ENCODE measurements at places on chromosomes 13 and 19.

DNA sequence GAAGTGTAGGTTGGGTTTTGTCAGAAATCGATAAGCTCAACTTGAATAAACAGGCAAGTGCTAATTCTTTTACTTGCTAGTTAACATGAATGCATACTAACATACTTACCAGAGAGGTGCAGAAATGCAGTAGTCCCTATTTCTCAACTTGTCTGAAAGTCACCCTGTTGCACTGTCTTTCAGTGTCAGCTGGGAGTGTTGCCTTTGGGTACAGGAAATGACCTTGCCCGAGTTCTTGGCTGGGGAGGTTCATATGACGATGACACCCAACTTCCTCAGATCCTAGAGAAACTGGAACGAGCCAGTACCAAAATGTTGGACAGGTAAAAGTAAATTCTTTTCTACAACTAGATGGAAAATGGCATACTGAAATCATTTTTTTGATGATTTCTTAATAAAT lies 103.5 kb upstream of the AKAP11 start:
- DNase-seq: no peak

GRCh38 chr19:15837221-15837731 lies 21.8 kb upstream of the OR10H1 start:
- DNase-seq: no peak

- DNase-seq: no peak
Observed at GRCh38 chr19:6667114-6667627, 2.8 kb downstream of the TNFSF14 start.

GRCh38 chr13:102643656-102644055 lies 46.9 kb downstream of the TPP2 start:
- DNase-seq: no peak

GRCh38 chr19:41994994-41995958 lies 1.2 kb upstream of the ATP1A3 start:
- DNase-seq: no peak

- no peak for DNase-seq
Observed at GRCh38 chr19:50768277-50768676, 2.0 kb upstream of the GPR32 start.

DNA sequence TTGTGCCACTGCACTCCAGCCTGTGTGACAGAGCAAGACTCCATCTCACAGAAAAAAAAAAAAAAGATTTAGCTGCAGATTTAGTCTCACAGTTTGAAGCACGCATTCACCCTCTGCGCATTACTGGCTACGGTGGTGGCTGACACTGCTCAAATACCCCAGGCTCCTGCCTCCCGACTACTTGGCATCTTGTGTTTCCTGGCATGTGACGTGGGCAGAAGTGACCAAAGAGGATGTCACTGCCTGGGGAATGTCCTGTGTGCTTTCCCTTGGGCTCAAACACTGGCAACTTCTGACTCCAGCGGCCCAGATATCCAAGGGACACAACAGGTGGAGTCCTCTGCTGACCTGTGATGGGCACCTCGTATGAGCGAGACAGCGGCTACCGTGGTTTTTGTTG lies 24.7 kb upstream of the EIF3G start:
- no peak for DNase-seq

DNA sequence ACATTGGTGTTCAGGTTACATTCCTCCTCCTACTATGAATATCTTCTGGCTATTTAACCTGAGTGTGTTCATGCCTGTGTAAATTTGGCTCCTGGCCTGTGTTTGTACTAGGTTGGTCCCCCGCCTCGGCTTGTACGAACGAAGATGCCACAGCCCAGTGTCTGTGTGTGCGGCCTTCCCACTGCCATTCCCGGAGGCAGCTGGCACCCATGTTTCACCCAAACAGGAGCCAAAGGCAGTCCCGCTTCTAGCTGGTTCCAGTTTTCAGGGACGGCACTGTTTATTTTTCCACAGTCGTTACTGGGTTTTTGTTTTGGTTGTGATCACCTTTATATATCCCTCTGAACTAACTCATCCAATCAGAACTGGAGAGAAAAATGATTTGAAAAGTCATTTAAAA lies 102.5 kb upstream of the ZNF536 start:
- DNase-seq: no peak

GRCh38 chr13:41680900-41681299 lies 223.6 kb downstream of the RGCC start:
- DNase-seq: no peak

- no peak for DNase-seq
Observed at GRCh38 chr19:12578641-12579040, 27.4 kb upstream of the ZNF564 start.

Data from neuronal stem cell (in vitro differentiated cells).